ENCODE measurements at places on chromosomes 3 and 15.

DNA sequence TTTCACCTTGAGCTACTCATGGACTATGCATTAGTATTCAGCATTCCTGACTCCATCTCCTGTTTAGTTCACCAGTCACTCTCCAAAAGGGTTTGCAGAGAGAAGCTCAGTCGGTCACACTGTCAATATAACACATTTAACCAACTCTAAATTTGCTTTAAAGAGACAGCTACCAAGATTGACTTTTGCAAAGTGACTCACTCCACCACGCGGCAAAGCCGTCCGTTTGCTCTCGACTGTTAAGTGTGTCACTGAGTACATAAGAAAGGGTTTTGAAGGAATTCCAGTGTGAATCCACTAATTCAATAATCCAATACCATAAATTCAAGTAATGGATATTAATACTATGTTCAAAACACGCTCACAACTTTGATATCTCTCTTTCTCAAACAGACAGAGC, 1006.7 kb upstream of the NR2F2 start:
- DNase-seq = no peak

DNA sequence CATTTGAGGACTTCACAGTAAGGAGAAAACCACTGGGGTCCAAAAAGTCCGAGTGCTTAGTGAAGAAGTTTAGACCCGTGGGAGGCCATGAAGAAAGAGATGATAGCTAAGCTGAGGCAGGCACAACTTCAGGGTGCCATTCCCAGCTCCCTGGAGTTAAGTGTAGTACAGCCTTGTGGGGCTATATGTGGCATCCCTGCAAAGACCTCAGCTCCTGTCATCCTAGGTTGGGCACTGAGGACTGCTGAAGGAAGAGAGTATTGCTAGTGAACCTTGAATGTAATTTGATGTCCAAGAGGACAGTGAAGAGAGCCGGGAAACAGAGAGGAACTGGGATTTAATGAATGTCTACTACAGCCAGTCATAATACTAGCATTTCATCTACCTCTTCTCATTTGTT, 162.1 kb downstream of the AKAP13 start:
- no peak for DNase-seq

DNA sequence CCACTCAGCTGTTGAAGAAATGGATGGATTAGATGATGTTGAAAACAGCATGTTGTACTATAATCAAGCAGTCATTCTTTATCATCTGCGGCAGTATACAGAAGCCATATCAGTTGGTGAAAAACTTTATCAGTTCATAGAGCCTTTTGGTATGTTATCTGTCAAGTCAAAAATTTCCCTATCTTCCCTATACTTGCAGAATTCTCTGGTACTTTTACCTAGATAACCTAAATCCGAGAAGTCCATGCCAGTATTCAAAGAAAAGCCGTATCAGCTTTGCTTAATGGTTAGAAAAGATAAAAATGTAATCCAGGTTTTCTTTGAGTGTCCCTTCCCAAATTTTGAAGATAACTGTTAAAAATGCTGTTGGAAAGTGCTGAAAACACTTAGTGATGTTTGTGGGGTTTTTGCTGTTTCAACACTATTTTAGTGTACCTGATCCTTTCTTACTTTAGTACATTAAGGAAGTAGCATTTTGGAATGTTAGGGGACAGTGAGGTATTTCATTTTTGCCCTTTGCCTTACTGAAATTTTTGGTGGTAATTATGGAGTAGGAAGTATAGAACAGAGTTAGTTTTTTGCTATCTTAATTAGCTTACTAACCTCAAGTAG, 23.8 kb downstream of the CNOT10 start:
- no peak for DNase-seq

GRCh38 chr3:112476346-112476745, 22.9 kb downstream of the BTLA start:
- no peak for DNase-seq

GRCh38 chr3:41688595-41689380, 273.1 kb downstream of the ULK4 start:
- no peak for DNase-seq

- DNase-seq = no peak
These were observed 26.6 kb downstream of the SLC28A1 start for GRCh38 chr15:84910928-84911623.

GRCh38 chr3:75687323-75687722, 23.2 kb downstream of the FRG2C start:
- no peak for DNase-seq

DNA sequence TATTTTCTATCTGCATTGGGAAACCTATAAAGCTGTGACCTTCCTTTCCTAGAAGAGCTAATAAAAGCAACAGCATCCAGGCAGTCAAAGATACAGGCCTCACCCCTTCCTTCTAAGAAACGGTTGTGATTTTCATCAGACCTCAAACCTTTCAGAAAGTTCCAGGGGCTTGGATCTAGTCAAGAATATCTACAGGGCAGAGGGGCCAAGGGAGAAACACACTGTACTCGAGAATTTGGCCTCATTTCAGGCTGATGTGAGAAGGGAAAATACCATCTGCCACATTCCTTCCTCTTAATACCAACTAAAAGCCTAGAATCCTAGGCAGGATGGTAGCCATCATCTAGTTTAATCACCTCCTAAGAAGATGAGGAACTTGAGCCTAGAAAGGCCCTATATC, 24.5 kb upstream of the BCL6 start:
- DNase-seq = no peak

- DNase-seq = no peak
These were observed 90.1 kb downstream of the NEK10 start for GRCh38 chr3:27279123-27279522.

GRCh38 chr3:45491344-45491743, 103.0 kb downstream of the LARS2 start:
- DNase-seq = no peak

GRCh38 chr3:63654211-63654610, 1.7 kb downstream of the SNTN start:
- DNase-seq = no peak

GRCh38 chr3:168325684-168326083, 230.0 kb upstream of the GOLIM4 start:
- no peak for DNase-seq

GRCh38 chr3:183108001-183108449, 8.7 kb upstream of the MCCC1 start:
- no peak for DNase-seq

- no peak for DNase-seq
These were observed 8.5 kb upstream of the MUSTN1 start for GRCh38 chr3:52843108-52843865.

DNA sequence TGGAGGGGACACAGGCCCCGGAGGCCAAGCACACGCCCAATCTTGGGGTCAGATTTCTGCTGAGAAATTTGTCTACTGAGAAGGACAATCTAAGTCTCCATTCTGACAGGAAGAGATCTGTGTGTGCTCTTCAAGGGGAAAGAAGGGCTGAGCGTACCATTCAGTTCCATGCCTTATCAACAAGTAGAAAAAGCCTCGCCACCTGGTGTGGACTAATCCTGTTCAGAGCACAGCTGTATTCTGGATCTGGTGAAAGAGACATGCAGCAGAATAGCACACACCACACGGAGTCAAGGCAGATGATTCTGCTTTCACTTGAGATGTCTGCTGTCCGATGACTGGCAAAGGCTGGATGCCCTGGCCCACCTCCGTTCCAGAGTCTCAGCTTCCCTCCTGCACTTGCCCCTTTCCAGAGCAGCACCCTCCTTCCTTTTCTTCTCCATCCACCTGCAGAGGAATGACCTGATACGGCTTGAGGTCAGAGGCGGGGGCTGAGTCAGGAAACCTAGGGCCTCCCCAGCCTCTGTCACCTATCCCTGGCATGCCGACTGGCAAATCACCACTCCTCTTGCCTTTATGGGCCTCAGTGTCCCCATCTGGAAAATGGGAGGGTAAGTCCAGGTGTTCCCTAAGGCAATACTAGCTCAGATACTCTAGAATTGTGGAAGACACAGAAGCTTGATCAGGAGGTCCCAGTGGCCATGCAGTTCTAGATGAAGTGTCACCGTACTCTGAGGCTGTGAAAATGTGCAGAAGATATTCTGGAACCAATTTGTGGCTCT, 36.9 kb upstream of the CTSH start:
- no peak for DNase-seq

GRCh38 chr3:170054204-170054603, 16.4 kb downstream of the GPR160 start:
- no peak for DNase-seq

DNA sequence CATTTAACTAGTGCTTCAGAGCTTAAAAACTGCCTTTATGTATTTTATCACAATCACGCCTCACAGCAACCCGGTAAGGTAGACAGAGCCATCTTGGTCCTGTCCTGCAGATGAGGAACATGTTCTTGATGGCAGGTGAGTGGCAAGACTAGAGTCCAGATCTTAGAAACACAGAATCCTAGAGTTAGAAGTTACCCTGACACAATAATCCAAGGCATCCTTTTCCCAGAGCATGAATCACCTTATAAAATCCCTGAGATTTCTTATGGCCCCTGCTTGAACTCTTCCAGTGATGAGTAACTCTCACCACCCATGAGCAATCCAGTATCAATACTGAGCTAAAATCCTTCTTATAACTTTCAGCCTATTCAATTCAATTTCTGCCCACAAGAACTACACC, 16.9 kb downstream of the POPDC2 start:
- DNase-seq = no peak

DNA sequence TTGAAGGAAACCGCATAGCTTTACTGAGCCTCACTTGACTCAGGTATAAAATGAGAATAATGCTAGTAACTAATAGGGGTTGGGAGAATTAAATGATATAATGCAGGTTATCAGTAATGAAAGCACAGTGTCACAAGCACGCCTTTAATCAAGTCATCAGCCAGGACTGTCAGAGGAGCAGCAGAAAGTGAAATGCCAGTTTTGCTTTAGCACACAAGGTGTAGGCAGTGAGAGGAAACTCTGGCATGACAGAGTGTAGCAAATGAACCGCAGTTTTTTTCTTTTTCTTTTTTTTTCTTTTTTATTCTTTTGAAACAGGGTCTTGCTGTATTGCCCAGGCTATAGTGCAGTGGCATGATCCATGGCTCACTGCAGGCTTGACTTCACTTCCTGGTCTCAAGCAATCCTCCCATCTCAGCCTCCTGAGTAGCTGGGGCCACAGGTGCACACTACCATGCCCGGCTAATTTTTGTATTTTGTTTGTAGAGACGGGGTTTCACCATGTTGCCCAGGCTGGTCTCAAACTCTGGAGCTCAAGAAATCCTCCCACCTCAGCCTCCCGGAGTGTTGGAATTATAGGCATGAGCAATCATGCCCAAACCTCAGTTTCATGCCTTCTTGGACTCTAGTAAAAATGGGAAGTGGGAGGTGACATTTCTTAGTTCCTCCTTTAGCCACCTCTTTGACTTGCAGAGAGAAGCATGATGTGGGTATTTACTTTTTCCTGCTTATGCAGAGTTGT, 9.7 kb upstream of the SCAANT1 start:
- DNase-seq = no peak

DNA sequence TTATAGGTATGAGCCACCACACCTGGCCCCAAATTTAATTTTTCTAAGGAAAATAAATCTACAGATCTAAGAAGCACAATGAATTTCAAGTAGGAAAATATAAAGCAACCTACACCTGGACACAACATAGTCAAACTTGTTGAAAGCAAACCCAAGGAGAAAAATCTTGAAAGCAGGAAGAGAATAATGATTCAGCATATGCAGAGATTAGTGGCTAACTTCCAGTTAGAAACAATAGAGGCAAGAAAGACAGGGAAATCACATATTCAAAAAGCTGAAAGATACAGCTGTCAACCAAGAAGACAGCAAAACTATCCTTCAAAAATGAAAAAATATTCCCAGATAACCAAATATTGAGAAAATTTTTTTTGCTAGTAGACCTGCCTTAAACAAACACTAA, 49.4 kb downstream of the ZNF148 start:
- DNase-seq = no peak

DNA sequence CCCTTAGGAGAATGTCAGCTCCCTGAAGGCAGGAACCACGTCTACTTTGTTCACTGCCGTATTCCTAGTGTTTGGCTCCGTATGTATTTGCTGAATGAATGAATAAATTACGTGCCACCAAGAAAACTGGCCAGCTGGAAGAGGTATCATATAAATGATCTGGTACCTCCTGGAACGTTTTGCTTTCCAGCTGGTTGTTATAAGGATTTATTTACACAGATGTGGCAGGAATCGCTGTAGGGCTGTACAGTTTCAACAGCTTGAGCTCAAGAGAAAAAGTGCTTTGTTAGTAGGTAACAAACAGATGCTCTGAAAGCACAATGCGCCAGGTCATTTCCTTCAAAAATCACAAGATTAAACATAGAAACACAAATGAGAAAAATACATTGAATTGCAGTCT, 108.8 kb upstream of the ATP2B2 start:
- DNase-seq = no peak

- DNase-seq = peak; percentile 87
These were observed 154.1 kb upstream of the GOLIM4 start for GRCh38 chr3:168249550-168250414.

DNA sequence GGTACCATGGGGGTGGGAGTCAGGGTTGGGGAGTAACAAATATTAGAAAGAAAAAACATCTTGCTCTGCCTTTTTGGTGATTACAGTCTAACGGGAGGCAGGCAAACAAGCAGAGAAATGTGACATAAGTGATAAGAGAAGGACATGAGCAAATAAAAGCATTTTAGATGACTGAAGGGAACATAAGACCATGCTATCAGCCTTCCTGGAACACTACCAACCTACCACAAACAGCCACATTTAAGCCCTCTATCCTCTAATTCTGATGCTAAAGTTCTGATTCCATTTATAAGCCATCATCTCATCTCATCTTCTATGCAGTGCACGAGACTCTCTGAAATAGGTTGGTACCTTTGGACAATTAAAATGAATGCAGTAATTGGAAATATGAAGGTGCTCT, 243.4 kb upstream of the P2RY1 start:
- no peak for DNase-seq

GRCh38 chr3:37126856-37127255, 47.5 kb downstream of the LRRFIP2 start:
- DNase-seq = no peak

DNA sequence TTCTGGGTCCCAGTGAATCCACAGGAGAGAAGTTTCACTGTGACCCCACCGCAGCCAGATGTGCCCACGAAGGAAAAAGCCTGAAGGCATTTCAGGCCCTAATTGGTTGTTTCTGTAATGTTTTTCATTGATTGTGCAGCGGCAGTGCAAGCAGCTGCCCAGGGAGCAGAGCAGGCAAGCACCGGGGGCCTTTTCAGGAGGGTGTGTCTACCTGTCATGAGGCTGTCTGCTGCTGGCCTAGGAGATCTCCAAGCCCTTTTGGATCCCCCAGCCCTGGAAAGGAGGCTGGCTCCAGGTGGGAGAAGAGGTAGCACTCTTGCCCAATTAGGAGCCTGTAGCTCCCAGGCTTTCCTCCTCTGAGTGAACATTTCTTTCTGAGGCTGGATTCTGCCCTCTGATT, 108.8 kb downstream of the EPHB1 start:
- DNase-seq = no peak

GRCh38 chr15:40053831-40054604, 15.0 kb upstream of the SRP14 start:
- no peak for DNase-seq

DNA sequence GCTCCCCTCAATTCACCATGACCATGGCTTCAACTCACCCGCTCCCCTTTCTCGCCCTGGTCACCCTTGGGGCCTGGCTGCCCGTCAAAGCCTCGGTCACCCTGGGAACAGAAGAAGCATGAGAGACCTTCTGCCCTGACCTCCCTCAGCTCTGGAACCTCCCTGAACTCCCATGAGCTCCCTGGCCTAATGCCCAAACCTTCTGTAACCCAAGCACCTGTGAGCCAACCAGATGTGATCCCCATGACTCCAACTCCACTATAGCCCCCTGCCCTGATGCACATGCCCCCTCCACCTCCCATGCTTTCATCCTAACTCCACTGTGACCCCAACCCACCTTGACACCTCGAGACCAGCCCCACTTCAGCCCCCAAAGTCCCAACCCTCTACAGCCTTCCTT, 3.5 kb upstream of the UCN2 start:
- no peak for DNase-seq

- no peak for DNase-seq
These were observed 97.9 kb downstream of the PLD1 start for GRCh38 chr3:171712171-171712938.

Measured in aorta (tissue), 5 donors.